ENCODE measurements at places on chromosomes 6 and 20.

- DNase-seq = no peak
These were observed 10.3 kb downstream of the C20orf203 start for GRCh38 chr20:32663335-32664011.

GRCh38 chr20:50296450-50297375 lies 106.1 kb downstream of the CEBPB start:
- DNase-seq = no peak

DNA sequence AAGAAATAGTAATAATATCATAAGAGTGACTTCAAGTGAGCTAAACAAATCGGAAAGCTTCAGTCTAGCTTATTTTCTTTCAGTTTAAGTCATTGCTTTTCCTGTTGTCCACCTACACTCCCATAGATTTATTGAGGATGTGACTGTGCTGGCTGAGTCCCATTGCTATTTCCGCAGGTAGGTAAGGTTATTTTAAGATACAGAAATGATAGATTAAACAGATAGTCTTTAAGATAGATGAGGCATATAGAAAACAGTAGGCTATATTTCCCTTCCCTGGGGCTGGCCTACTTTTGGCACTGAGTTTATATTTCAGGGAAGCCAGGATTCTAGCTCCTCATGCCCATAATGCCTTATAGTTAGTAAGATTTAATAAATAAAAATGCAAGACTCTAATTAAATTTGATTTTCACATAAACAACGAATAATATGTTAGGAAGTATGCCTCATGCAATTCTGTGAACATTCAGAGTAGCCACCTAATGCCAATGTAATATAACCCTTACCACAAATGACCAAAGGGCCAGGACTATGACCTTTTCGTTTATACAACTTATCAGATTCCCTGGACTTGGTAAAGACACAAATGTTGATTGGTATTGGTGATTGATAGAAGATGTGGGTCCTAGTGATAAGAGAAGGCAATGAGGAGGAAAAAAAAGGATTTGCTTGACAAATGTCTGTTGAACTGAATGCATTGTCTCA lies 1079.3 kb downstream of the EPHA7 start:
- DNase-seq = no peak

- no peak for DNase-seq
These were observed 39.0 kb downstream of the HLA-A start for GRCh38 chr6:29981211-29981812.

- DNase-seq = peak; percentile 38
These were observed 58.6 kb downstream of the SYNJ2 start for GRCh38 chr6:158040051-158040803.

DNA sequence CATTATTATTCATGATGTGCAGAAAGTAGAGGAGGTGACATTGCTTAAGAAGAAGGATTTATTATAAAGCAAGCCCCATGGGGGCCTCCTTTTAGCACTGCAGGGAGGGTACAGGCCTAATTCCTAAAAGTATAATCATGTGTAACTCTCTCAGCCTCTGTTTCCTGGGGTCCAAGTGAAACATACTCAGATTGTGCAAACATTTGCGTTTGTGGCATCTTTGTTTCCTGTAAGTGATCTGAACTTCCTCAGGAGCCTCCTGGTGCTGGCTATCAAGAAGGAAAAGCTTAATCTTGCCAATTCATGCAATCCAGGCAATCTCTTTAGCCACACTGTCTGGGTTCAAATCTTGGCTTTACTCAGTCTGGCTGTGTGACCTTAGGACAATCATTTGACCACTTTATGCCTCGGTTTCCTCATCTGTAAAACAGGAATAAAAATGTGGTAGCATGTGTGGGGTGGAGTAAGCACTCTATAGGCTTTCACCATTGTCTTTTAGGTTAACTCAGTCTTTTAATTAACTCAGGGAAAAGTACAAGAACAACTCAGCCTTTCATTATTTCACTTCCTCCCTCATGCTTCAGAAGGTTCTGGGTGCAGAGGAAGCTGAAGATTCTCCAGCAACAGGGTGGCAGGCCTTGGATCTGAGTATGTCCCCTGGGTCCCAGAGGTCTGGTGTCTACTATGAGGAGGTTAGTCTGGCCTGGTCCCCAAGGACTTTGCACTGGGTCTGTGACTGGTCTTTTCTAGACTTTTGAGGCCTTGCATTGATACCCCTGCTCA lies 831 bp upstream of the SIRPB2 start:
- DNase-seq = no peak

- no peak for DNase-seq
These were observed at the start of gene TMEM244 for GRCh38 chr6:129860908-129861665. Gene TMEM244, minus strand, starts transcription at chr6:129861315. Its CDS starts 127 bp downstream, at chr6:129861188.

DNA sequence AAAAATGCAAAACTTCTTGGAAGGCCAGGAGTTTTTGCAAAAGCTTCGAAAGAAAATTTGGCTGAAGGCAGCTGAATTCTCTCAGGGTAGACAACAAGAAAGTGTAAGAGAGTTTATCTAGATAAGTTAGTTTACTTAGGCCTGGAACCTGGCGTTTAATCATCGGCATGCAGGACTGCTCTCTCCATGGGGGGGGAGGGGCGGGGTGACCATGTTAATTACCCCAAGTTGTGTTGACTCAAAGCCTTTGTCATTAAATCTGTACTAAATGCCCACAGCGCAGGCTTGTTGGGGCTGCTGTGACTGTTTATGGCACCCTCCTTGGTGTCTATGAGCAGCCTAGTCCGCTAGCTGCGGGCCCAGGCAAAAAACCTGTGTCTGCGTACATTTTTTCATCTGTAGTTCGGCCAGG lies 20.1 kb upstream of the ZNF451 start:
- DNase-seq = no peak

- no peak for DNase-seq
These were observed 170.3 kb upstream of the PDE10A start for GRCh38 chr6:165833355-165833754.

DNA sequence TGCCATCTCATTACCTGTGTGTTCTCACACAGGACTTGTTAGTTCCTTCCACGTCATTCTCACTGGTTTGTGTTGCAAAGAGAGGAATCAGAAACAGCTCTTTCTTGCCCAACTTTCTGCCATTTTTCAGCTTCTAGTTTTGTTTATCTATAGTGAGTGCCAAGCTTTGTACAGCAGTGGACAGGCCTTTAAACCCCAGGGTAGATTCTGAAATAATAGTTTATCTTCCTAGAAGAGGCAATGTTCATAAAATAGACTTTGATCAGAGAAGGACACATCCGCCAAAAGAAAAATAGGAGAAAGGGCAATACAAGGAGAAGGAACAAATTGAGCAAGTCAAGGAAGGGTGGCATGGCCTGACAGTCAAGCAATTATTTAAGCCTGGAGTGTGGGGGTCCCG lies 17.7 kb upstream of the TMEM30A start:
- no peak for DNase-seq

GRCh38 chr20:10376270-10377075 lies 57.5 kb downstream of the MKKS start:
- no peak for DNase-seq

DNA sequence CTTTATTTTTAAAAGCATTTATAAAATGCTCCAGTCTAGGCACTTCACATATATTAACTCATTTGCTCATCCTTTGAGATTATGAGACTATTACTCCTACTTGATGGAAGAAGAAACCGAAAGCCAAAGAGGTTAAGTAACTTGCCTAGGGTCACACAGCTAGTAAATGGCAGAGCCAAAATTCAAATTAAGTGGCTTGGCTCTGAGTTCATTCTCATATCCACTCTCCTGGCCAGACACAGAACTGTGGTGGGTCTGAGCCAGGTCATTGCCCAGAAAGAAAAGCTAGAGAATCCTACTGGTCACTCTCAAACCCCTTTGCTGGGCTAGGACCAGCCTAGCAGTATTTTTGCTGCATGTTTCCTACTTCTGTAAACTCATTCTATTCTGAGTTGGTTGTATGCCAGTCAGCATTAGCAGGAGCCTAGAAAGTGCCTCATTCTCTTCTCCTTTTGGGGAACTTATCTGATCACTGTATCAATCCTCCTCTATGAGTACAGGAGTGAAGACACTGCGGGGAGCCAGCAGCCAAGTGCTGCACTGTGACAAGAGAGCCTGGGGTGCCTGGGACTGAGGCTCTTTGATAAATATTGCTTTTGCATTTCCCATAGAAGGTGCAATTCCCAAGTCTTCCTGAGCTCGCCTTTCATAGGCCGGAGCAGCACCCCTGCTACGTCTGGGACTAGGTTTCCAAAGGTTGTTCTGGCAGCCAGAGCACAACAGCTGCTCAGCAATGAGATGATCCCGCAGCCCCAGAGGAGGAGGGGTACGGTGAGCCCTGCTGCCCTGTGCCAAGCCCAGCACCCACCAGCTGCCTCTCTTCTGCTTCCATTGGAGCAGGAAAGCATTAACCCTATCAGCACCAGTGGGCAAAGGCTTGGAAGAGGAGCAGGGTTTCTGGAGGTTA lies 728.3 kb downstream of the MAFB start:
- DNase-seq = no peak

DNA sequence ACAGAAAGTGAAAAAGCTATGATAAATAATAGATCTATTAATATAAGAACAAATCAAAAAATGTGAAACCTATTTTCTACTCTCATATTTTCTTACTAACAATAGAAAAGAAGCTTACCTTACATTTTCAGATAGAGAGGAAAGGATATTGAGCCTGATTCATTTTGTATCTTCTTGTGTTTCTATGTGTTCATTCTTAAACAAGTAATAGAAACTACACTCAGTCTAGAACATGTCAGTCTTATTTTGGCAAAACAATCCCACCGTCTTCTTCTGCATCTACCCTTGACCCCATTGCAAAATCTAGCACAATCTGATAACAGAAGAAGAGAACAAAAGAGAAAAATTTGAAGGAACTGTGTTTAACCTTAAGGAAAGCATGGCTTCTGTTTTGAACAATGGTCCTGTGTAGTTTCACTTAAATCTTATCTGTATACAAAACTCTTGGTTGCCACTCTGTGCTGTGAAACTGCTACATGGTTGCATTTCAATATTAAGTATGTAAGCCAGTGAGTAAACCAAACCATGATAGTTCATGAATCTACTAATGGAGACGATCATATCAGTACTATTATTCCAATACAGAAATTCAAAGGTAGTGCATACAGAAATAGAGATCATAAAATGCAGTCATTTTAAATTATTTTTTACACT lies 69.5 kb upstream of the LGSN start:
- DNase-seq = no peak

GRCh38 chr6:149305372-149305771 lies 12.1 kb upstream of the TAB2 start:
- no peak for DNase-seq

DNA sequence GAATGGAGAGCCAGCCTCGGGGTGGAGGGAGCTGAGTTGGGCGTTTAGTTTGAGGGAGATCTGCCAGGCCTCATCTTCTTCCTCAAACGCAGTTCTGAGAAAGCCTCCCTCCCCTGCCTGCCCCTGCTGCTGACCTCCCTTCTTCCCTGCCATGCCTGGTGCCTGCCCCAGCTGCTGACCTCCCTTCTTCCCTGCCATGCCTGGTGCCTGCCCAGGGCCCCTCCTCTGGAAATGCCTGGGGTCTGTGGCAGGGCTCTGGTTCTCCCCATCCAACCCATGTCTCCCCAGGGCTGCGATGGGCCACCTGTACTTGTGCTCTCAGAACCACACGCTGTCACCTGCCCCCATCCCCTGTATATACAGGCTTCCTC lies 114.6 kb downstream of the VEGFA start:
- no peak for DNase-seq

DNA sequence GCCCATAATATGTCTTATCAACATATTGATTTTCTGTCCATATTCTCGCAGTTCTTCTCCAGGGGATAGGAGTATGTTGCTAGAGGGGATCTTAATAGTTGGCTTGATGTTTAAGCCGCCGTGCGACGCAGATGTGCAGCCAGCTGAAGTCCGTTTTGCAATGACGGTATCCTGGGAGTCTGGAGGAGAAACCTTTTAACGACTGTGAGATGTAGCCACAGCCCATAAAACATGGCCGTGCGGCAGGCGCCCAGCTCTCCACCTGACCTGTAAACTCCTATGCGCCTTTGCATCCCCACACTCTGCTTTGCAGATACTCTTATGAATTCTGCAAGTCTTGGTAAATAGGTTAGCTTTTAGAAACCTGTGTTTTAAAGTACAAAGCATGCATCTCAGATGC lies 36.9 kb downstream of the BMP6 start:
- DNase-seq = no peak

GRCh38 chr6:134795001-134795400 lies 154.9 kb downstream of the ALDH8A1 start:
- DNase-seq = no peak

GRCh38 chr6:131366223-131366622 lies 206.8 kb upstream of the ARG1 start:
- DNase-seq = no peak

- DNase-seq = no peak
These were observed 16.6 kb downstream of the POPDC3 start for GRCh38 chr6:105163183-105163582.

DNA sequence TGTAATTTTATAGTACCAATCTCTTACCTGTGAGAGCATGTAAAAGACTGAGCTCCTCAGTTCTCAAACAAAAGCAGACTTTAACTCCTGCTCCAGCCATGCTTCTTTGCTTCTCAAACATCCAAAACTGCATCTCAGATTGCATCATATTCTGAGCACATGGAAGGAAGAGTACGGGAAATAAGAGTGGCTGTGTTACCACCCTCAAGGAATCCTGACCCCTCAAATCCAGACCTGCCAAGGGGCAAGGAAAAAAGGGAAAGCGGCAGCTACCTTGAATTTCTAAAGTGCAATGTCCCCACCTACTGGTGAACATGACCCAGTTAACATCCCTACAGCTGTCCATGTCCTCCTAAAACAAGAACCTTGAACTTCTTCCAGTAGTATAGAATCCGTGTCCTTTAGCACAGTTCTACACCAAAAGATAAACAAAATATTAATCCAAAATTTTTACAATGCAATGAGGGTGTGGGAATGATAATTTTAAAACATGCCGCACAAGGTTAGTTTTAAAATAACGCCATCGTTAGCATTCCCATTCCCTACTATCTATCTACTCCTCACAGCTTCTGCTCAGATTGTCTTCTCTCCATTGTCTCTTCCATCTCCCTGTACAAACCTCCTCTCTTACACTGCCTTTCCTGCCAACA lies 34.1 kb upstream of the HLA-DQB1 start:
- peak; percentile 19 for DNase-seq

DNA sequence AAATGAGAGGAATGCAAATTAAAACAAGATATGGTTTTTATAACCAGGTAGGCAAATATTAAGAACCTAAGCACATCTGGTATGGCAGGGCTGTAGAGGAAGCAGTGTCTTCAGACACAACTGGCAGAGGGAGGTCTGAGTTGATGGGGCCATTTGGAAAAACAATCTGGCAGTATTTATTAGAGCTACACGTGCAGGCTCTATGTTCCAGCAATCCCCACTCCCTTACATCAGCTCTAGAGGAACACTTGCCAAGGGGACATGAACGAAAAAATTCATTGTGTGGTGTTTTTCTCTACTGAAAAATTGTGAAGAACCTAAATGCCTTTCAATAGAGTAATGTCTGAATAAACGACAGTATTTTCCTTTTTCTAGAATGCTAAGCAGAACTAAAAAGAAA lies 111.6 kb upstream of the EDN1 start:
- no peak for DNase-seq
